Activated naive CD8-positive, alpha-beta T cell treated with anti-CD3 and anti-CD28 coated beads, Interleukin-2, amount 50 U/mL, for 24 hours (primary cell): ENCODE measurements at places on chromosomes 13 and 19.
A peak's percentile ranks its signal among the peaks of the same experiment; 100 is the strongest.

- peak; percentile 47 for DNase-seq
Observed at GRCh38 chr19:18194554-18195238, 1.7 kb downstream of the MPV17L2 start.

GRCh38 chr13:77909827-77910226, 8.8 kb downstream of the EDNRB start:
- DNase-seq = no peak

DNA sequence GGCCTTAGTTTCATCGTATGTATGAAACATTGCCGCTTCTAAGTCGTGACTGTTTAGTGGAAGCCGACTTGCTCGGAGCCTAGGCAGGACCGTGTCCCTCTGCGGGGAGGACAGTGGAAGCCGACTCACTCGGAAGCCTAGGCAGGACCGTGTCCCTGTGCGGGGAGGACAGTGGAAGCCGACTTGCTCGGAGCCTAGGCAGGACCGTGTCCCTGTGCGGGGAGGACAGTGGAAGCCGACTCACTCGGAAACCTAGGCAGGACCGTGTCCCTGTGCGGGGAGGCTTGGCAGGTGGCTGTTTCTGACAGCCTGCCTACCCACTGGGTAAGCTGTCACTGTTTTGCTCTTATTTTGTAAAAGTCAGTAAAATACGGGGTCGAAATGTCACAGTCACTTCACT, 20.4 kb upstream of the DCUN1D2 start:
- DNase-seq = no peak

- DNase-seq = no peak
Observed at GRCh38 chr13:31022928-31023530, 90.6 kb downstream of the TEX26 start.

DNA sequence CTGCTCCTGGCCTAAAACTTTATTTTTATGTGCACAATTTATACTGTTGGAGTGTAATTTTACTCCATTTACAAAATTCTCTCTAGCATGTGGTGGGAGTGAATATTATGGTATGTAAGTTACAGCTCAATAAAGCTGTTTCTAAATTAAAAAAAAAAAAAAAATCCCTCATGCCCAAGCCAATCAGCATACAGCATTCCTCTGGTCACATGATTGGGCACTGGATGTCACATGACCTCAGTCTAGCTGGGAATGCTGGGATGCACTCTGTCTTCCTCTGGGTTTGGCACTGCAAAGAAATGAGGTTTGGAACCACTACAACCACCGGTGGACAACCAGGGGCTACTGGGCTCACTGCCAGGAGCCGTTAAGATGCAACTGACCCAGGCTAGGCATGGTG, 67.6 kb downstream of the ZNF557 start:
- no peak for DNase-seq
